NCI-H82 (cell line): ENCODE measurements at places on chromosomes 1 and 21.
A peak's percentile ranks its signal among the peaks of the same experiment; 100 is the strongest.

DNA sequence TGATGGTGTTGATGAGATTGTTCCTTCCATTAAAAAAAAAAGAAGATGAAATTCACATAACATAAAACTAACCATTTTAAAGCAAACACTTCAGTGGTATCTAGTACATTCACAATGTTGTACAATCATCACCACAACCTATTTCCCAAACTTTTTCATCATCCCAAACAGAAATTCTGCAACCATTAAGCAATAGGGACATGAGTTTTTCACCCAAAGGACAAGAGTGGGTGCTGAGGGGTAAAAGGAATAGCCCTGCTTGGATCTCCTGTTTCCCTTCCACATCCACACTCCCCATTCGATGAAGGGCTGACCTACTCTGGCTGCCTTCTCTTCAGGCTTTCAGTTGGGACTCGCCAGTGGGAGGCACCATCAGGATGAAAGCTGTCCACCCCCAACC, 59.3 kb downstream of the SLC9A1 start:
- DNase-seq: no peak

- no peak for DNase-seq
Observed at GRCh38 chr1:116764466-116764898, 10.3 kb downstream of the CD2 start.

- DNase-seq: no peak
Observed at GRCh38 chr1:223490256-223490655, 97.0 kb downstream of the CCDC185 start.

- peak; percentile 87 for DNase-seq
Observed at GRCh38 chr1:201495551-201496295, 11.2 kb downstream of the CSRP1 start.

GRCh38 chr1:215617979-215618378, 50.9 kb downstream of the KCTD3 start:
- no peak for DNase-seq

DNA sequence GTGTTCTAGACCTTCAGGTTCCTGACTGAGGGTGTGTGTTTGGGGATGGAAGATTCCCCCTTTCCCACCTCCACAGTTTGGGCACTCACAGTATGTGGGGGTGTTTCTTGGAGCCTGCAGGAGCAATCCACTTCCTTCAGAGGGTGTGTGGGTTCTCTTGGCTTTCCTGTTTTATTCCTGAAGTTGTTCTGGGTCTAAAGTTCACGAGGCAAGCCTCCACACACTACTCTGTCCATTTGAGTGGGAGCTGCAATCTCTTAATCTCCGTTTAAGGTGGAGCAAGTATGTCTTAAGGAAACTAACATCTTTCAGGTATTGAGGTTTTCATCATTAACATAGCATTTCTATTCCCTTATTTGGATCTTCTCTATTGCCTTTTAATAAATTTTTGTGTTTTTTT, 141.8 kb downstream of the TENT5C start:
- DNase-seq: no peak
